ENCODE measurements at places on chromosomes 3 and 15.

DNA sequence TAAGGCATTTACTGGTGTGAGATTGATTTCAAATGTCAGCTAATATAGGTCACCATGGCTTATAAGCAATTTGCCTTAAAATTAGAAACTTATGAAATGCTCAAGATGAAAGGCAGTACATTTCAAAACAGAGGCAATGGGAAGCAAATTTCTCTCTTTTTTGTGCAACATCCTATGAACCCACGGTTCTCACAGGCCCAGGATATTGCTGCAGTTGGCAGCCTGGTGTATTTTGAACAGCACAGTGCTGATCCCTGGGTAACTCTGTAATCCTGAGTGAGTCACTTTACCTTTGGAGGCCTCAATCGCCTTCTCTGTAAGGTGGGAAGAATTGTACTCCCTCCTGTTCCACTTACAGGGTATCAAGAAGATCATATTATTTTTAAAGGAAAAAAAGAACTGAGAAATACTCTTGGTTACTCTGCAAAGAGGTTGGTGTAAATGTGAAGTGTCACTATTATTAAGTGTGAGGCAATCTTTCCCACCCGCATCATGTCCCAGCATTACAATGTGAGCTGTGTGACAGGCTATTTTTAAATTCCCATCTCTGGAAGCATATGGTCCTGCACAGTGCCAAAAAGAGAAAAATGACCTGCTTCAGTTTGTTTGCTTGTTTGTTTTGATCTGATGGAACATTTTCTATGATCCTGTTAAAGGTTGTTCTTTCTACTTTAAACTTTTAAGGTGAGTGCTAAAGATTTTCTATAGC is 190.1 kb upstream of the LPP start:
- DNase-seq: no peak

GRCh38 chr3:102714567-102714966 is 279.8 kb downstream of the ZPLD1 start:
- DNase-seq: no peak

DNA sequence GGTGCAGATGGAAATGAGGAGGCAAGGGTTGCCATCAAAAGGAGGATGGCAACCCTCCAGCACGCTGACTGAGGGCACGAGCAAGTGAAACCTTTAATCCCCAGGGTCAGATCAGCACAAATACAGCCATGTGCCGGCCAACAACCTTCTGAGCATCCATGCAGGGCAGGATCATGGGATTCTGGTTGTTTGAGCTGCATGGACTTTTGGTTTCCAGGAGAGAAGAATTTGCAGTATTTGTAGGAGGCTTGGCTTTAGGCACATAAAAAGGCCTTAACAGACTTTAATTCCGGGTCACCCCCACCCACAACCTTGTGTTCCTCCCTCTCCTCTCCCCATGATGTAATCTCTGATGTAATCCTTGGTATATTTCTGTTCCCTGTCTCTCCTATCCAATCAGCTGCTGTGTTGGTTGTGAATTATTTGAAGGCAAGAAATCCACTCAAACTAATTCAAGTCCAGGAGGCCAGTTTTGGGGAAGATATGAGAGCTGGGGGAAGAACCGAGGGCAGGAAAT is 254.3 kb downstream of the SHQ1 start:
- no peak for DNase-seq

DNA sequence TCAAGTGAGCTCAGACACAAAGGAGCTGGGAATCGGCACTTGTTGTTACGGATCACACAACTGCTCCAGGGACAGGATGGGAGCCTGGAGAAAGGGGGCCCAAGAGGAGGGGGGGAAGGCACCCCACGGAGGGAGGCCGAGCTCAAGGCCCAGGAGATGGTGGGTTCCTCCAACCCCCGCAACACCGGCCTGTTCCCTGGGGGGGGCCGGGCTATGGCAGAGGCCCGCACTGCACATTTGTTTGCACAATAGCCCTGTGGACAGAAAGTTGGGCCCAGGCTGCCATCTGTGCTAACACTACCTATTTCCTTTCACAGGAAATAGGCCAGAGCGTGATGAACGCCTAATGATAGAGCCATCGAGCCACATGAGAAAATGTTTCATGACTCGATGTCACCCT is 147.1 kb downstream of the NSMCE3 start:
- DNase-seq: no peak

- no peak for DNase-seq
Measured at GRCh38 chr15:67092752-67093503, 27.5 kb downstream of the SMAD3 start.

DNA sequence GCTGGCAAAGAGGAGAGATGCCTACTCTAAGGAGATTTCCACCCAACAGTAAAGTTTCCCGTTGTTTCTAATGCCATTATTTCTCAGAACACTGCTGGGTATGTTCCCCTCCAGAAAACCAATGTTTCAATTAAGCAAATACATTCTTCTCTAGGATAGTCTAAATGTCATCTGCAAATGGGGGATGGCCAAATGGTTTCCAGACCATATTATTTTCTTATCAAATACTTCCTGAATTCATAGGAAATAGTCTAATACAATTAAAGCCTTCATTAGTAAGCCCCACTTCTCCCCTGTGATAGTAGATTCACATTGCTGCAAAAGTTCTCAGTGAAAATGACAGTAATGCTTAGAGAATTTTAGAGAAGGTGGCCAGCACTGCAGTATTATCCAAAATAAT is 716.6 kb downstream of the GRM7 start:
- DNase-seq: no peak

DNA sequence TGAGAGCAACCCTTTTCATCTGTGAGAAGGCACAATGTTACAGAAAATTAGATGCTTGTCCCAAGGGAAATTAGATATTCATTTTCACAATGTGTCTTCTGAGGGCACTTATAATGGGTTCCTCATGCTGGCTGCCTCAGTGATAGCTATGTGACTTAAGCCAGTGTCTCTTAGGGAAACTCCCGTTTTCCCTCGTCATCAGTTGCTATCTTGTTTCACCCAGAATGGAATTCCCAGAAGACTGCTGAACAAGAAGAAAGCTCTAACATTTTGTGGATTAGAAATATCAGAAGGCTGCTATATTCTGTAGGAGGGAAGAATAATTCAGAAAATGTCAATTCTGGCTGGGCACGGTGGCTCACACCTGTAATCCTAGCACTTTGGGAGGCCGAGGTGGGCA is 67.9 kb upstream of the WDR72 start:
- DNase-seq: no peak

DNA sequence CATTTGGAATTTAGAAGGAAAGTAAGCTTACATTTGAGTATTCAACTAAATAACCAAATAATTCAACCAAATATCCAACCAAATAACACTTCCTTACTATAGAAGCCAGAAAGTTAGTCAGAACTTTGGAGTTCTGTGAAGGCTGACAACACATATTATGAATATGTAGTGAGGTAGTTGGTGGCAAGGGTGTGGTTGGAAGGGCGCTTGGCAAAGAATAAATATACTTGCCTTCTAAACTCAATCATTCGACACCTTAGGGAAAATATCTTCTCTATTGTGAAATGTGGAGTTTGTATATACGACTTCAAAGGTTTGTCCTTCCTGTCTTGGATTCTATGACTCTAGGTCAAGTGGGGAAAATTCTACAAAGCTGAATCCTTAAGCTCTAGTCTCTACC is 111.7 kb upstream of the OSTN start:
- DNase-seq: no peak

- peak; percentile 54 for DNase-seq
Measured at GRCh38 chr3:37741644-37742043, 120.0 kb upstream of the CTDSPL start.

- DNase-seq: no peak
Measured at GRCh38 chr15:40330368-40330836, 6.9 kb downstream of the INAFM2 start.

DNA sequence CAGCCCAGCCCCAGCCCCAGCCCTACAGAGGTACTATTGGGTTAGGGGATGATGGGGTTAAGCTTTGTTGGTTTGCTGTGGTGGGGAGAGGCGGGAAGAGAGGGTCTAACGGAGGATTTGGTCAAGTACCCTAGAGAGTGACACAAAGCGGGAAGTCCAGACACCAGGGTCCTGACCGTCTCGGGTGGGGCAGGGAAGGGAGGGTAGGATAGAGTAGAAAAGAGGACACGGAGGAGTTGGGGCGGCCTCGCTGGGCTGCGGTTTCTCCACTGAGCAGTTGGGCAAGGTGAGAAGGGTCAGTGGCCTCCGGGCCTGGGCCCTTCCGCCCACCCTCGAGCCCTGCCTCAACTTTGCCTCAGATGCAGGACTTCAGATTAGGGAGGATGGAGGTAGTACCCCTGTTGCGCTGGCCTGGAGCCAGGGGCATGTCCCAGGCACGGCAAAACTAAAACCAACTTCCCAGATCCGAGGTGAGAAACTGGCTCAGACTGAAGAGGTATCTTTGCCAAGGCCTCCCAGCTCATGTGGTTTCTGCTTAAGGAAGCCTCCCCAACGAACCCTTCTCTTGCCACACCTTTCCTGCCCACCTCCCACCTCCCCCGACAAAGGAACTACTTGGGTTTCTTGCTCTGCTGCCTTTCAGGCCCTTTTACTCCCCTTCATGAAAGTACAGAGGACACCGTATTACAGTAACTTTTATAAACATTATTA is 551 bp downstream of the PML start:
- DNase-seq: no peak

DNA sequence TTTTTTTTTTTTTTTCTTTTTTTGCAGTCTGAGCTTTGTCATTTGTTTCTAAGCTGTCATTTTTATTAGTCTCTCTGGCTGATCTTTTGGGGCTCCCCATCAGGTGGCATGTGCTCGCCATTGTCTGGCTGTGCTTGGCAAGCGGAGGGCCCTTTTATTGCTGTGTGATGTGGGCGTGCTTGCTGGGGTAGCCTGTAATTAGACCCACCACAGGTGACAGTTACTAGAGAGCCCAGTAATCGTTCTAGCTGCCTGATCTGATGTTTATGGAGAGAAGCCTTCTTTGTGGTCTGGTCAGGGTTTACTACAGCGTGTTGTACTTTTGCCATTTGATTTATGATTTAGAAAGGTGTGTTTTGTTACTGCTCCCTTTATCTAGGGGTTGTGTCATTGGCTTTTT is 179.9 kb downstream of the MCTP2 start:
- DNase-seq: peak; percentile 74

DNA sequence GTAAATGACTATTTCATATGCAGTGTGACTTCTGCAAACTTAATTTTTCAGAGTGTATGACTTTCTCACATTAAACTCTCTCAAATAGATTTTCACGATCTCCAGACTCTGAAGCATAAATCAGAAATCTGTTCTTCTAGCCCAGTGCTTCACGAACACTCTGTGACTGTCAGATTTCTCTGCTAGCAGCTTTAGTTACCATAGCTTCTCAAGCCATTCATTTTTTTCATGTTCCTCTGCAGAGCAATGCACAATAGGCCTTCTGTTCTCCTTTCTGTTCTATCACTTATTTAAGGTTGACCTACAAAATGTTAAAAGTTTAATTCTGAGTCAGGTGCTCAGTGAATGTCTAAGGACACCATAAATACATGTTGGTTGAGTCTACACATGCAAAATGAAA is 1102.2 kb downstream of the TUSC7 start:
- DNase-seq: no peak

DNA sequence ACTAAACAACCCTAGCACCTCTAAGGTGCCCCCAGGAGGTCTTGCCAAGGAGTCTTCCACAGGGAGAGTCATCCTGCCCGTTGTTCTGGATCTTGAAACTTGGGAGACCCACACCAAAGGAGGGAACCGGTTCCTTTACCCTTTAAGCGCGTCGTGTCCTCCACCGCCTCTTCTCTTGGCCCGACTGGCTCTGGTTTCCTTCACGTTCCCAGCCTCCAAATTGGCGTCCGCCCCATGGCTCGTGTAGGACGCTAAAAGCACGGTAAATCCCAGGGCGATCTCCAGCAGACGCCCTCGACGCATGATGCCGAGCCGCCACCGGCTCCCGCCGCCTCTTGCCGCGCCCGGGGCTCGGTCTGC is 1.1 kb downstream of the FBN1 start:
- DNase-seq: no peak

- DNase-seq: peak; percentile 15
Measured at GRCh38 chr3:44991326-44991725, 15.3 kb downstream of the EXOSC7 start.

DNA sequence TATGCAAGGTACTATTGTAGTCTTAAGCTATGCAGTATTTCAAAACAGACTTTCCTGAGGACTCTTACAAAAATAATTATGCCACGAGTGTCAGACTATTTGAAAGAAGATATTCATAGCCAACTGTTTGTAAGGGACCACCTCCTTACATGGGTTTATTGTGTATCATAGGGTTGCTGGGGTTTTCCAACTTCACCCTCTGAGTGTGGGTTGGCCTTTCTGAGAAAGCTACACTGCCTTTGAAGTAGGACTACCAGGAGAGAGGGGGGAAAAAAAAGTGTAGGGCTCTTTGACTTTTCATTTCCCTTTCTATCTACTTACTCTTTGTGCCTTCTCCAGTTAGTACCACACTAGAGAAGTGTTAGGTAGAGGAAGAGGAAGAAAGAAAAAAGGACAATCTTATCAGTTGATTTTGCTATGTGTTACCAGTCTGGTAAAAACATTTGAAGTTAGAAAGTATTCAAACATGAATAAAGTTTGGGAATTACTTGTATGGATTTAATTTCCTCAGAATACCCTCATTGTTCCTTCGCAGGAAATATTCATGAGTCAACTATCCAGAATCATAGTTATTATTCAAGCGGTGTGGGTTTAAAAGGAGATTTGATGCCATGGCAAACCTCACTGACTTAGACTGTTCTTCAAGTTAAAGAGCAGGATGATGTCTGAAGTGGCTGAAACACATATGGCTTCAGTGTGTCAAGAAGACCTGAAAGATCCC is 329.3 kb upstream of the THBS1 start:
- no peak for DNase-seq

- peak; percentile 61 for DNase-seq
Measured at GRCh38 chr15:90184119-90184785, 16.9 kb upstream of the SEMA4B start.

DNA sequence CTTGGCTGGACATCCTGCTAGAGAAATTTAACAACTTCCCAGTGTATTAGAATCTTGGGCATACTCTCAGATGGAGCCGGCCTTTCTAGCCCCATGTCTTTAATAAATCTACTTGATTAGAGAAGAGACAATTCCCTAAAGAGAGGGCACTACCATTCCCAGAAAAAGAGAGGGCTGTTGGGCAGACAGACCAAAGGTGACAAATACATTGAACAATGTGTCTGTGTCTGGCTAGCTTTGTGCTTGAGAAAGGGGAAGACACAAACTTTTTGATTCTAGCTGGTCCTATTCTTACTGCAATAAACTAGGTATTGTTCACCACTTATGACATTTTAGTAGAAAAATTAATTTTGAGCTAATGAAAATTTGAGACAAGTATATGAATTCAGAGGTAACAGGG is 57.7 kb downstream of the DUT start:
- DNase-seq: no peak

- DNase-seq: no peak
Measured at GRCh38 chr3:139954146-139954860, 19.3 kb downstream of the CLSTN2 start.

DNA sequence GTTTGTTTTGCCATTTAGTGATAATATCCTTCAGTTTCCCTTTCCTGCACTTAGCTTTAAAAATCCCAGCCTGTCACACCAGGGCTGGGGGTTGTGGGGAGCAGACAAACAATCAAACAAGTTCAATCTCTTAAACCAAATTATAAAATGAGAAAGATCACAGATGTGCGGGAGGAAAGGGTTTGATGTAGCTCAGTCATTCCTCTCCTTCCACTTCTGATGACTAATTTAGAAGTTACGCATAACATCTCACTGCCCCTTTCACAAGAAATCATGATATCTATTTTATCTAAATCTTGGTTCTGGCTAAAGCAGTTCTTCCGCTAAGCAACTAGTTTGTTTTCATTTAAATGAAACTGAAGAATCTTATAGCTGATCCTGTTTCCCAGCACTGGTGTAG is 34.1 kb upstream of the ATG7 start:
- DNase-seq: peak; percentile 65

GRCh38 chr15:25739687-25740121 is 123.4 kb downstream of the ATP10A start:
- peak; percentile 49 for DNase-seq

- DNase-seq: peak; percentile 11
Measured at GRCh38 chr3:13963137-13963886, 83.4 kb upstream of the WNT7A start.

Measured in SW480 (cell line).